ENCODE measurements at places on chromosomes 7 and 10. TPM values are rescaled to one million over a fixed set of nuclear protein-coding genes. Genes with fewer than 3 reads are reported as not detected.

The MRC1 gene
- 8.7 TPM for total RNA-seq

The TMEM270 gene
- not detected for total RNA-seq

The OR6V1 gene
- total RNA-seq: not detected

The NANOS1 gene
- 4.6 TPM for total RNA-seq

The POU6F2 gene
- not detected for total RNA-seq

The SPAG6 gene
- 0.82 TPM for total RNA-seq

The FKBP6 gene
- total RNA-seq: not detected

The CREB5 gene
- 30.5 TPM for total RNA-seq

The COL26A1 gene
- total RNA-seq: 1.6 TPM

The FAM25C gene
- not detected for total RNA-seq

The SRRM3 gene
- 0.62 TPM for total RNA-seq

The COL28A1 gene
- 8.1 TPM for total RNA-seq

The MSMB gene
- total RNA-seq: not detected

The EPHA1 gene
- 12.5 TPM for total RNA-seq

The GIMAP4 gene
- total RNA-seq: 42.2 TPM

The CLDN4 gene
- total RNA-seq: 24.3 TPM

The OR2A12 gene
- not detected for total RNA-seq

The KIF11 gene
- 16.1 TPM for total RNA-seq

The SOSTDC1 gene
- 21.8 TPM for total RNA-seq

The HOXA2 gene
- not detected for total RNA-seq

The UNC5B gene
- total RNA-seq: 7.1 TPM

The GPR26 gene
- 0.10 TPM for total RNA-seq

The ANXA11 gene
- 78.5 TPM for total RNA-seq

The MYH16 gene
- not detected for total RNA-seq

The GPR158 gene
- total RNA-seq: 0.10 TPM

The NEUROD6 gene
- 0.21 TPM for total RNA-seq

The NRBF2 gene
- total RNA-seq: 21.0 TPM

The GNAI1 gene
- 49.6 TPM for total RNA-seq

The MMS19 gene
- total RNA-seq: 127 TPM

The HYAL4 gene
- total RNA-seq: not detected

The SLC18A2 gene
- 3.1 TPM for total RNA-seq

The EIF5AL1 gene
- total RNA-seq: 0.10 TPM

The CXCL12 gene
- 121 TPM for total RNA-seq

The BTAF1 gene
- total RNA-seq: 53.2 TPM

The TMEM225B gene
- total RNA-seq: not detected

The CTAGE4 gene
- 4.7 TPM for total RNA-seq

The UNCX gene
- not detected for total RNA-seq

The HTRA1 gene
- 102 TPM for total RNA-seq

The PKD1L1 gene
- total RNA-seq: 1.1 TPM

The TACC2 gene
- total RNA-seq: 128 TPM

The ENTPD7 gene
- 9.7 TPM for total RNA-seq

The OR2A25 gene
- not detected for total RNA-seq

The INMT gene
- 14.5 TPM for total RNA-seq

The ASB15 gene
- total RNA-seq: 10.8 TPM

The TCERG1L gene
- 0.31 TPM for total RNA-seq

The AP1S1 gene
- total RNA-seq: 23.6 TPM

The AGR3 gene
- total RNA-seq: 4.9 TPM

The FAM24B gene
- 7.5 TPM for total RNA-seq

The IGFBP3 gene
- 383 TPM for total RNA-seq

The PNPLA8 gene
- total RNA-seq: 43.0 TPM

The CYP3A7 gene
- 0.21 TPM for total RNA-seq

The NACAD gene
- 5.1 TPM for total RNA-seq

The ANKRD30A gene
- total RNA-seq: not detected

The PBLD gene
- 4.4 TPM for total RNA-seq

The BTBD16 gene
- total RNA-seq: 0.41 TPM

The SKIDA1 gene
- total RNA-seq: 3.0 TPM

All from tongue (tissue), 3 donors.